ENCODE measurements at places on chromosomes 11 and 22.

GRCh38 chr11:2406451-2406850 lies 5.9 kb downstream of the TSSC4 start:
- DNase-seq: no peak

GRCh38 chr11:396511-396947 lies 2.5 kb downstream of the PKP3 start:
- no peak for DNase-seq

DNA sequence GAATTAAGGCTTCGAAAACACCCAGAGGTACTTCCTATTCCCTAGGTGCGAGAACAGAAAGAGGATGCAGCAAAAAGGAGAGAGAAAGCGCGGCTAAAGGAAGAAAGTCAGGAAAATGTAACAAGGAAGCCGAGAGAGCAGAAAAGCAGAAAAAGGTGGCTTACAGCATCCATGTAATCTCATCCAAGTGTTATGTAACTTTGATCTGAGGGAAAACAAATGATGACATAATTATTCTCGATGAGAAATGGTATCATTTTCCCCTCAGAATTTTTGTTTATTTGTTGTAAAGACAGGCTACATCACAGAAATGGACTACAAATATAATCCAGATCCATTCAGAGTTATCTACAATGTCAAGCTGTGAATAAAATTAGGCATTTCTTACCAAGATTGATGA lies 69.1 kb upstream of the APOA1 start:
- DNase-seq: no peak

DNA sequence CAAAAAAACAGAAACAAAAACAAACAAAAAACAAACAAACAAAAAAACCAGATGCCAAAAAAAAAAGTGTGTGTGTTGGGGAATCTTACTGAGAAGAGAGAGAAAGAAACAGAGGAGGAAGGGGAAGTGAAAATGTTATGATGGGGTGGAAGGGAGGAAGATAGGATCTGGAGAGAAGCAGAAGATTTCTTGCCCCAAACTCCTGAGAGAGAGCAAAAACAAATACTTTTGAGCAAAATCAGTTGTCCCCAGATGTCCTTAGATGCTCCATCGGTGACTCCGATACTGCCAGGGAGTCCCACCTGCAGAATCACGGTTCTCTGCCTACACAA lies 19.9 kb upstream of the GRAMD1B start:
- no peak for DNase-seq

GRCh38 chr11:134752964-134753770 lies 341.1 kb upstream of the B3GAT1 start:
- DNase-seq: no peak

DNA sequence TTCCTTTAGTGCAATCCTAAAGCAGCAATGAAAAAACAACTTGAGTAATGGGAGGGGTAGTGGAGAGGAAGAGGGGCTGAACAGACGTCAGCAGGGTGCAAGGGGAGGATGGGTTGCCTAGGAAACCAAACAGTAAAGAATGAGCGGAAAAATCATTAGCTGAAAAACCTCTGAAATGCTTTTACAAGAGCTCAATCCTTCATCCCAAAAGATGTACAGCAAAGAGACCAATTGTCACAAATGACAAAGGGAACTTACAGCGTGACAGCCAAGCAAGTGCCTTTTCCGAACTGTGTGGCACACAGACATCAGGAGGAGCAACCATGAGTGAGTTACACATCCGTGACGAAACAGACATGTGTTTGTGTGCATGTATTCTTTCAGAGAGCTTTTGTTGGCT lies 104.6 kb downstream of the SIK3 start:
- DNase-seq: no peak

GRCh38 chr11:118311518-118311917 lies 7.0 kb downstream of the CD3E start:
- no peak for DNase-seq

DNA sequence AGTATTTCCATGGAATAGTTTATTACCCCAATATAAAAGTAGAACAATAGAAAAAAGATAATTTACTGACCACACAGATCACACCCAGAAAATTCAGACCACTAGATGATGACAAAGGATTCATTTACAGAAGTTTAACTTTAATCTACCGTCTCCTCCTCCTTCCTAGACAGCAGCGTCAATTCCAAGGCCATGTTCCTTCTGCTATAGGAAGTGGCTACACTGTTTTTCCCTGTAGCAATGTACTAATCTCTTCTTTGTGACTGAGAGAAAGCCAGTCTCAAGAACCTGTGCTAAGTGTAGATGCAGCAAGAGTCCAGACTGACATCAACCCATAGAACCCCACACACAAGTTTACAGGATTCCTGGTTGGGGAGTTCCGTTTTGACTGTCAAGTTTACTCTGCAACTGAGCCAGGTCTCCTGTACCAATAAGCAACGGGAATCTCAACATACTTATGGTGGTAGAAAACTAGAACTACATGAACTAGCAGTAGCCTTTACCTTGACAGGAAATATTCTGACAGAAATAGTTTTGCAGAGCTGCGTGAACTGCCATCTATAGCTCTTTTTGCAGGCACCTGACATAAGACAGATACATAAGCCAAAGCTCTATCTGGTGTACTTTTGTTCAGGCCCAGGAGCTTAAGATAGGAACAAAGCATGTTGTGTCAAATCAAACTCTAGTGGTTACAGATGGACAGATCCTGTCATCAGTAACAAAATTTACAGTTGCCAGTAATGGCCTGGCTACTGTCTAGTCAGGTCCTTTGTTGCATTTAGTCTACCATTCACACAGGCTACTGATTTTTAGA lies 42.9 kb downstream of the MRTFA start:
- DNase-seq: no peak

DNA sequence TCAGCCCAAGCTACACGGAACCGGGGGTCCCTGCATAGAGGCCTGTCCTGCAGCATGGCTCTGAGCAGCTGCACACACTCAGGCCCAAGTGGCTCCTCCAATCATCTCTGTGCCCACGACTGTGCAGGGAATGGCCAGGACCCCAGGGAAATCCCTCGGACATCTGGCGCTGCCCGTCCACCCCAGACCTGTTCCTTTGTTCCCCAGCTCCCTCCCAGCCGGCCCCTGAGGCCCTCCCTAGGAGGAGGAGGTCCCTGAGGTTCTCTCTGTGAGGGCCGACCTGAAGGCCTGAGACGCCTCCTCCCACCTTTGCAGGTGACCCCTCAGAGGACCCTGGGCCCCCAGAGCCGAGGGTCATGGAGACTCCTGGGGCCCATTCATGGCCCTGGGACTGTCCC lies 1.1 kb downstream of the MLC1 start:
- DNase-seq: no peak

- DNase-seq: no peak
Measured at GRCh38 chr11:115391160-115391559, 113.1 kb downstream of the CADM1 start.

GRCh38 chr11:86101493-86101892 lies 32.6 kb upstream of the PICALM start:
- no peak for DNase-seq

GRCh38 chr11:75351541-75351790 lies at the start of gene ARRB1:
ARRB1 (minus strand) TSS chr11:75351661; CDS start chr11:75351607, 54 bp downstream.
- DNase-seq: no peak

- no peak for DNase-seq
Measured at GRCh38 chr11:66889960-66890359, 33.1 kb downstream of the LRFN4 start.

DNA sequence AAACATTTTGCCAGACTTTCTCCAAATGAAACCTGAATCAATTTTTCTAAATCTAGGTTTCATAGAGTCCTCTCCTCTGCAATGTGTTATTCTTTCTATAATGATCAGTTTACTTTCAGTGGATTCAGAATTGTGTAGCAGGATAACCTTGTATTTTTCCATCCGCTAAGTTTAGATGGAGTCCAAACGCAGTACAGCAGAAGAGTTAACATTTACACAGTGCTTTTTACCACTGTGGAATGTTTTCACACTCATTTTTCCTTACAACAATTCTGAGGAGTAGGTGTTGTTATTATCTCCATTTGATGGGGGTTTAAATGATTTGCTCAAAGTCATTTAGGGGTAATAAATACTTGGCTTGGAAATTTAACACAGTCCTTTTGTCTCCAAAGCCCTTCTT lies 9.6 kb downstream of the RAG1 start:
- no peak for DNase-seq

- DNase-seq: peak; percentile 96
Measured at GRCh38 chr22:46250035-46250782, at the start of gene CDPF1. CDPF1 (minus strand) TSS chr22:46250293; CDS start chr22:46248284, 2,009 bp downstream.

DNA sequence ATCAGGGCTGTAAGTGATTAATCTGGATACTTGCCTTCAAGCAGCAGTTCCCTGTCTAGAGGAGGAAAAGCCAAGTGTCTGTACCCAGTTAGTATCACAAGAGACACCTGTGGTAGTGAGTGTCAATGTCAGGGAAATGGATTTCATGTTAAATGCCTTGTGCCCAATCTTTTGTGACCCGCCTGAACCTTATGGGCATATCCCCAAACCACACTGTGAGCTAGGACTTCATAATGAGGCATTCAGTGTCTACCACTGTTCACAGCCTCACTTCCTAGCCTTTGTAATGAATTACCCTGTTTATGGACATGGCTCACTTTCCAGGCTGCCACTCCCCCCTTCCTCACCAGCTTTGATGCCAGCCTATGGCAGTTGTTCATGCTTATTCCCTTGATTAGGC lies 125.1 kb downstream of the TRIM44 start:
- DNase-seq: no peak

All from activated T-cell treated with anti-CD3 and anti-CD28 coated beads, Interleukin-2, amount 50 U/mL, for 24 hours (primary cell).